ENCODE measurements at places on chromosomes 2 and 18.

- no peak for DNase-seq
Observed at GRCh38 chr2:76326636-76327035, 615.9 kb upstream of the GCFC2 start.

DNA sequence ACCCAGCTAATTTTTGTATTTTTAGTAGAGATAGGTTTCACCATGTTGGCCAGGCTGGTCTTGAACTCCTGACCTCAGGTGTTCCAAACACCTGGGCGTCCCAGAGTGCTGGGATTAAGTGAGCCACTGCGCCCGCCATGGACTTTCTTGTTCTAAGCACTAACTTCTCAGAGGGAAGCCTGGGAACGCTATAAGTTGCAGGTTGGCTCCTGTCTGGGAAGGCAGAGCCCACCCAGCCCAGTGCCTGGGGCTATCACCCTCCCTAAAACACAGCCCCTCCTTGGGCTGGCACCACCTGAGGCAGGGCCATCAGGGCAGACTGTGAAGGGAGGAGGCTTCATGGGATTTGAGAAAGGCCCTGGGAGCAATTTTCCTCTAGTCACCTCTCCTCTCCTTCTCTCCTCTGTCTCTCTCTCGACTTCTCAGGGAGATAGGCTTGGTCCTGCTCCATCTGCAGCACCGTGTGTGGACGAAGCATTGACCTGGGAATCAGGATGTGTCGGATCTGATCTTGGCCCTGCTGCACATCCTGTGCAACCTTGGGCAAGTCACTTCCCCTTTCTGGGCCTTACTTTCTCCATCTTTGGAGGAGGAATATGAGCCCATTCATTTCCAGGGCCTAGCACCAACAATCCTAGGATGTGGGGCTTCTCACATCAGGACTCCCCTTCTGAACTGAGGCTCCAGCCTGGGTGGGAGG, 10.9 kb downstream of the PSD4 start:
- no peak for DNase-seq

GRCh38 chr2:96969321-96969720, 17.1 kb downstream of the FAM178B start:
- DNase-seq = no peak

GRCh38 chr2:61926531-61927477, 21.3 kb downstream of the COMMD1 start:
- no peak for DNase-seq

GRCh38 chr2:222623756-222624309, 32.1 kb downstream of the FARSB start:
- no peak for DNase-seq

DNA sequence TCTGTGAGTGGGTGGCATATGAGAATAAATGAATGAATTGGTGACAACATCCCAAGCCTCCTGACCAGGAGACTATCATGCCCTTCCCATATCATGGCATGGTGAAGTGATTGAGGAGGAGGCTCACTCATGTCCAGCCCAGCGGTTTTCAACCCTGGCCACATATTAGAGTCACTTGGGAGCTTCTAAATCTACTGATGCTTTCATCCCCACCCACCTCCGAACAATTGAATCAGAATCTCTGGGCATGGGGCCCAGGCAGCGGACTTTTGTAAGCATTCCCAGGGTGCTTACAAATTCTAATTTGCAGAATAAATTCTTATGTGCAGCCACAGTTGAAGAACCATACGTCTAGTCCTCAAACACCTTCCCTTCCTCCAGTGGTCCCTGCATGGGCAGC, 81.7 kb upstream of the SEC11C start:
- DNase-seq = no peak

- DNase-seq = no peak
Observed at GRCh38 chr18:62609764-62610163, 86.9 kb downstream of the ZCCHC2 start.

DNA sequence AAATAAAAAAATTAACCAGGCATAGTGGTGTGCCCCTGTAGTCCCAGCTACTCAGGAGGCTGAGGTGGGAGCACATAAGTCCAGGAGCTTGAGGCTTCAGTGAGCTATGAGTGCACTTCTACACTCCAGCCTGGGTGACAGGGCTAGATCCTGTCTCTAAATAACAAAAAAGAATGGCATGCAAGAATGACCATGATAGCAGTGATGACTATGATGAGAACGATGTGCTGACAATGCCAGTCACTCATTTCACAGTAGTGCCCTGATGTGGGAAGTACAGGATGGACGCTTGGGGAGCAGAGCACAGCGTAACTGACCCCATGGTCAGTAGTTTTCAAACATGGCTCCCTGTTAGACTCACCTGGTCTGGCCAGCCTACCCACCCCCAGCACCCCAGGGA, 139.1 kb downstream of the VAPA start:
- DNase-seq = no peak

DNA sequence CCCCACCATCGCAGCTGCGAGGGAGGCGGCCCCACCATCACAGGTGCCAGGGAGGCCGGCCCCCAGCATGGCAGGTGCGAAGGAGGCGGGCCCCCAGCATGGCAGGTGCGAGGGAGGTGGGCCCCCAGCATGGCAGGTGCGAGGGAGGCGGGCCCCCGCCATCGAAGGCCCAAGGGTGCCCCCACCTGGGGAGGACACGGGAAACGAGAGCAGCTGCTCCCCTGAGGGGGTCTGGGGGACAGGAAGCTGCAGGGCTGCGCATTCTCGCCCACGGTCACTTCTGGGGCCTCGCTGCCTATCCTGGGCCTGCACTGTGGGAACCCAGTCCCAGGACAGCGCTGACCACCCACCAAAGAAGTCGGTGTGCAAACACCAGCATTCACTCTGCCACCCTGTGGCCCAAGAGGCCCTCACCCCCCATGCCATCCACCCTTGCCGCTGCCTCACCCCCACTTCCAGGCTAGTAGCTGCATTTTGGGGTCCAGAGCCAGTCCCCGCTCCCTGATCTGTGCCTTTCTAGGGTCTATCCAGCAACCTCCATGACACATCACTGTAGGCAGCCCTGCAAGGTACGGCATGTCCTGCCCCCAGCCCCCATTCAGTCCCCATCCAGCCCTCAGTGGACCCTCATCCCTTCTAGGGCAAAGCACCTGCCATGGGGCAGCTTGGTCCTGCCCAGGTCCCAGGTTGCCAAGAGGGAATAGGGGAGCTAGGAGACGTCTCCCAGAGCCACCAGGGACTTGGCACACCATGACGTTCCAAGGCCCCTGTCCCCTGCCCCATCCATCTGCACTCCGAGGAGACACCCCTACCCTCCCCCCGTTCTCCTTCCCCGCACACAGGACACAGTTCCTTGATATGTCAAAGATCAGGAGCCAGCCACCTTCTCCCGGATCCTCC, 24.0 kb upstream of the GPC1 start:
- DNase-seq = no peak

- peak; percentile 10 for DNase-seq
Observed at GRCh38 chr2:201357221-201357620, at the start of gene FLACC1. FLACC1 (minus strand) TSS chr2:201357345; CDS start chr2:201351404, 5,941 bp downstream.

GRCh38 chr2:225056330-225057073, 14.2 kb upstream of the DOCK10 start:
- no peak for DNase-seq

GRCh38 chr2:239942090-239942489, 83.1 kb downstream of the NDUFA10 start:
- DNase-seq = no peak

- DNase-seq = peak; percentile 60
Observed at GRCh38 chr2:17540093-17540812, at the start of gene VSNL1. VSNL1 (plus strand) TSS chr2:17540696; CDS start chr2:17592075, 51,379 bp downstream.

GRCh38 chr2:16125614-16126516, 185.5 kb downstream of the MYCN start:
- DNase-seq = no peak

DNA sequence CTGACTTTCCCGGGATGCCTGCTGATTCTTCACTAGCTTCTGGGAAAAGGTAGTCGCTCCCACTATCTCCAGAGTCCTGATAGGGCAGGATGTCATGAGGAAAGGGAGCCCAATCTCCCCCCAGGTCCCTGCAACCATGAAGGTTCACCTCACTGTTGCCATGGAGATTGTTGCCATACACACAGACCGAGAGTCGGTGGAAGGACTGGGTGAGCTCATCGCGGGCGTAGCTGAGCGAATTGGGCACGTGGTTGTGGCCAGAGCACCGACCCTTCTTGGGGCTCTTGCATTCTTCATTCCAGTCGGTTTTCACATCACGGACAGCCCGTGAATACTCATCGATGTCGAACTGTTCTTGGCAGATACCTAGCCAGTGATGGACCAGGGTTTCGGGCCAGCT, 97.4 kb downstream of the MEP1B start:
- DNase-seq = no peak
